Progenitor cell of endocrine pancreas (in vitro differentiated cells): ENCODE measurements at places on chromosomes 6 and 20. TPM values are rescaled to one million over a fixed set of nuclear protein-coding genes. Genes with fewer than 3 reads are reported as not detected.

The SLC17A2 gene
- total RNA-seq = not detected in 2 replicates

The DDO gene
- not detected in 2 replicates for total RNA-seq

The VPS16 gene
- 47.8 and 48.5 TPM in 2 replicates for total RNA-seq

The SDCBP2 gene
- 2.0 and 2.3 TPM in 2 replicates for total RNA-seq

The TRDN gene
- 0.11 and 0.12 TPM in 2 replicates for total RNA-seq

The DIDO1 gene
- total RNA-seq = 68.2 and 71.2 TPM in 2 replicates

The SGK2 gene
- 8.7 and 8.9 TPM in 2 replicates for total RNA-seq

The MOXD1 gene
- total RNA-seq = 8.4 and 8.9 TPM in 2 replicates

DNA sequence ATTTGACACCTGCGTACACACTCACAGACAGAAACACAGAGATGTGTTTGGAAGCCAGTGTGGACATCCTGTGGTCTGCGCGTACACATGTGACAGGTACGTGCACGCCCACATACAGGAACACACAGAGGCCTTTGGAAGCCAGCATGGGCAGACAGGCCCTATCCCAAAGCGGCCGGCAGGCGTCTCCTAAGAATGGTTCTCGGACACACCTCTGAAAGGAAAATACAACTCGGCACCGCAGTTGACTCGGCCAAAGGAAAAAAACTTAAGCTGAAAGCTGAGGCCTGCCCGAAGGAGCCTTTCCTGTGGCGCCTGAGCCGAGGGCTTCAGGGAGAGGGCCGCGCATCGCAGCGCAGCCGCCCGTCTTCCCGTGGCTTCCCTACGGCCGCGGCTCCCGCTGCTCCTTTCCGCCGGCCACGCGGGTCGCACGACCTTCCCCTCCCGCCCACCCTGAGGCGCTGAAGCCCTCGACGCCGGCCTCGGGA, 1.4 kb upstream of the CEP43 start:
- DNase-seq = peak; percentile 36
- H3K36me3 ChIP-seq = no peaks in the 10 kb centered on the region
- H3K4me1 ChIP-seq = peaks cover 23% of the 10 kb centered on the region
- H3K27me3 ChIP-seq = no peaks in the 10 kb centered on the region
- peak overlapping the region; percentile 30 for H3K27ac ChIP-seq

DNA sequence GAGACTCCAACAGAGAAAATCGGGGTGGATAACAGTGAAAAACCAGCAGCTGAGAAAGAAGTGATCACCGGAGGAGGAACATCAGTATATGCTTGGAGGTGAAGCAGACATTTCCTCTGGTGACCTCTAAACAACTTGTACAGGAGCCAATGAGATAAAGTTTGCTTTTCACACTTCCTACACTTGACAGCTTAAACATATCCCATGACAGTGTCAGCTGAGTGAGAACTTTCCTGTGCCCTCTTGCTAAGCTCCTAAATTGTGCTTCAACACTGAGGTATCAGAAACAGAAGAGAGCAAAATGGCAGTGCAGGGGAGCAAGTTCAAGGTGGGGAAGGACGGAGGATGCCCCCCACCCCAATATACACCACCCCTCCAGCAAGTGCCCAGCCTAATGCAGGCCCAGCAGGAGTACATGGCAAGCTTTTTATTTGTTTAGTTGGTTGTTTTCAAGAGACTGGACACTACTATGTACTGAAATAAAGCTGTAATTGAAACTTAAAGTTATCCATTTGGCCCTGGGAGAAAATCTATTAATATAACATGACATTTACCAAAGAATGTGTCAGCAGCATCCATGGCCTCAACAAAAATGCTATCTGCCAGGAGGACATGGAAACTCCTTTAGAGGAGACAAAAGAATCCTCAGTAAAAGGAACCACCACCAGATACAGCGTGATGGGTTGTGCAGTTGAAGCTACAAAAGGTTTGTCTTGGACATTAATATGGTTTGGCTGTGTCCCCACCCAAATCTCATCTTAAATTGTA, 540.2 kb downstream of the PRKN start:
- H3K36me3 ChIP-seq = no peaks in the 10 kb centered on the region
- H3K27ac ChIP-seq = no peak overlapping the region
- no peak for DNase-seq

DNA sequence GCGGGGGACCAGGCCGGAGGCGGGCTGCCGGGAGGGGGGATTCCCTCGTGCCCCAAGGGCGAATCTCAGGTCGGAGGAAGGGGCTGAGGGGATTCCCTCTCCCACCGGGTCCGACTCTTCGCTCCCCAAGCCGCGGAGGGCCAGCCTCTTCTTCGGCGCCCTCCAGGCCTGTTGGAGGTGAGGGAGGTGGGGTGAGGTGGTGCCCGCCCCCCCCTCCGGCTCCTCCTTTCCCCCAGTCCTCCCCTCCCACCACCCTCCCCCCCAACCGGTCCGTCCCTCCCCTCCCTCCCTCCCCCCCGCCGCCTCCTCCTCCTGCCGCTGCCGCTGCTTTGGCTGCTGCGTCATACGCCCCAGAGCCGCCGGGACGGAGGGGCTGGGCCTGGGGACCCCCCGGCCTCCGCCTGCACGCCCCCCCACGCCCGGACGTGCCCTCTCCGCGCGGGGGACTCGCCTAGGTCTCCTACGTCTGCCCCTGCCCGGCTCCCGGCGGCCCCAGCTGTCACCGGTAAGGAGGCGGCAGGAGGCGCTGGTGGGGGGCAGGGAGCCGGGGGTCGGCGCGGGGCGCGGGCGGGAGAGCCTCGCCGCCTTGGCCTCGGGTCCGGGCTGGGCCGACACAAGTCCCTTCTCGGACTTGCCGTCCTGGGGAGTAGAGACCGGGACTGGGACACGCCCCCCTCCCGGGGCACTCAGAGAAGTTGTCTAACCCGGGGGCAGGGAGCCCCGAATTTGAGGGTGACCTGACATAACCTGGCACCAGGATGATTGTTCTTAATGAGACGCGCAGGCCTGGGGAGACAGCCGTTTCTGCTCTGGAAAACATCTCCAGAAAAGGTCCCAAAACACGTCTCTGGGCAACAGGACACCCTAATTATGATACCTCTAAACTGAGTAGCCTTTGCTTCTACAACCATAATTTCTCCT, at the start of gene PHF1:
Gene PHF1, plus strand, starts transcription at position 304 of the 921 bp plus-strand sequence. CDS start 1,250 bp downstream, outside the sequence.
- peaks cover 9% of the 10 kb centered on the region for H3K36me3 ChIP-seq
- no peaks in the 10 kb centered on the region for H3K27me3 ChIP-seq
- DNase-seq = peak; percentile 53
- H3K4me1 ChIP-seq = peaks cover 18% of the 10 kb centered on the region

DNA sequence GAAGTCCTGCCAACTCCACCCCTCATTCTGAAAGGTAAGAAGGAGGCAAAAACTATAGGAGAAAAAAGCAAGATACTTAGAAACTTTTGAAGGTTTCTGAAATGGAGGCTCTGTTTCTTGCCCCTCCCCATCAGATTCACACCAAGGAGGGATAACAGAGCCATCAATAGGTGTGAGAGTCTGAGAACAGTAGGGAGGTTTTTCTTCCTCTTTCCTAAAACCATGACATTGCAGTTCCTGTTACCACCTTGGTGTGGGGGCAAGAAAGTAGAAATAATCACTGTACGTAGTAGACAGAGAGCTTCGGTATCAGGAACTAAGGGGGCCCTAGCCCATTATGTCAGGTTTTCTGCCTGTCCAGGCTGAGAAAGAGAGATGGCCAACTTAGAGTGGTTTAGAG, 333.3 kb upstream of the SYNCRIP start:
- no peak overlapping the region for H3K4me3 ChIP-seq
- H3K27me3 ChIP-seq = no peaks in the 10 kb centered on the region
- no peaks in the 10 kb centered on the region for H3K36me3 ChIP-seq
- no peak overlapping the region for H3K27ac ChIP-seq
- H3K4me1 ChIP-seq = no peaks in the 10 kb centered on the region
- no peak for DNase-seq

- no peaks in the 10 kb centered on the region for H3K27me3 ChIP-seq
- no peak overlapping the region for H3K27ac ChIP-seq
- peaks cover 6% of the 10 kb centered on the region for H3K4me1 ChIP-seq
- peaks cover 1% of the 10 kb centered on the region for H3K36me3 ChIP-seq
- no peak overlapping the region for H3K4me3 ChIP-seq
Observed at GRCh38 chr6:7424967-7425807, 35.6 kb downstream of the RIOK1 start.

DNA sequence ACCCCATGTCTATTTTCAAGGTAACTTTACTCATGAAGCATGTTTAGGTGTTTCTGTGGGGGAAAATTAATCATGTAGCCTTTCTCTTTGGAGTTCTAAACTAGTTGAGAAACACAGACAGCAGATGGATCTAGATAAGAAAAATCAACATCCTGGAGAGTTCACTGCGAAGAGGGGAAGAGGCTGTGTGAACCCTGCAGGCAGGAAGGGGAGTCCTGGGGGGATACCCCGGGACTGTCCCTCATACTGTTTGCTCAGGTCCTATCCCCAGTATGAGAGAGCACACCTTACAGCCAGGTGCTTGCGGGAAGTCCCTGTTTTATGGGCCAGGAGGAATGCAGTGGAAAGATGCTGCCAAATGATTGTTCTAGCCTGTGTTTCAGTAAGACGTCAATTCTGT, 32.7 kb downstream of the CHMP4B start:
- DNase-seq = no peak
- H3K27ac ChIP-seq = no peak overlapping the region
- no peak overlapping the region for H3K4me3 ChIP-seq
- H3K4me1 ChIP-seq = peaks cover 47% of the 10 kb centered on the region
- H3K36me3 ChIP-seq = peaks cover 4% of the 10 kb centered on the region

- DNase-seq = no peak
- no peak overlapping the region for H3K27ac ChIP-seq
- peaks cover 41% of the 10 kb centered on the region for H3K4me1 ChIP-seq
- no peaks in the 10 kb centered on the region for H3K36me3 ChIP-seq
- no peak overlapping the region for H3K4me3 ChIP-seq
Observed at GRCh38 chr6:134456226-134456625, 138.3 kb upstream of the SGK1 start.

GRCh38 chr6:45816674-45817297, 198.9 kb downstream of the CLIC5 start:
- no peak overlapping the region for H3K4me3 ChIP-seq
- no peaks in the 10 kb centered on the region for H3K27me3 ChIP-seq
- peaks cover 3% of the 10 kb centered on the region for H3K4me1 ChIP-seq
- no peak overlapping the region for H3K27ac ChIP-seq

DNA sequence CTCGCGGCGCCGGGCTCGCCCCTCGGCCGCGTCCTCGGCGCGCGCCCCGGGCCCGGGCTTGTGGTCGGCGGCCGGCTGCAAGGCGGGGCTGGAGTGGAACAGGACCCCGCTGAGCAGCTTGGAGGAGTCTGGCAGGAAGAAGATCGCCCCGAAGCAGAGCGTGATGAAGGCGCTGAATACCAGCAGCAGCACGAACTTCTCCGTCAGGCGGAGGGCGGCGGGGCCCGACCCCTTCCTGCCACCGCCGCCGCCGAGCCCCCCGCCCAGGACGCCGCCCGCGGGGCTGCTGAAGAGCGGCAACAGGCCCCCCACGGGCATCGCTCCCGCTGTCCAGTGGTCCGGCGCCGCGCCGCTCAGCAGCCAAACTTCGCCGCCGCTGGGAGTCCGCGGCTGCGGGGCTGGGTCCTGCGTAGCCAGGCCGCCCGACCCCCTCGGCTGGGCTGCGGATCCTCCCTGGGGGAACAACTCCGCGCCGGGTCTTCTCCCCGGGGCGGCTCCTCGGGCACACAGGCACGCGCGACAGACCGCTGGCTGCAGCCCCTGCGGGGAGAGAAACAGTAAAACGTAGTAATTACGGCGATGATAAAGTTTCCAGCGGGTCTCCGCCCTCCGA, 707 bp downstream of the MAN1A1 start:
- peak; percentile 23 for DNase-seq
- peak overlapping the region; percentile 81 for H3K4me3 ChIP-seq
- peaks cover 17% of the 10 kb centered on the region for H3K4me1 ChIP-seq
- H3K36me3 ChIP-seq = no peaks in the 10 kb centered on the region
- H3K27ac ChIP-seq = no peak overlapping the region
- H3K27me3 ChIP-seq = peaks cover 4% of the 10 kb centered on the region
